CD4-positive, alpha-beta T cell treated with Interleukin-4 for 1 hour (primary cell): ENCODE measurements at places on chromosomes 4 and X.

DNA sequence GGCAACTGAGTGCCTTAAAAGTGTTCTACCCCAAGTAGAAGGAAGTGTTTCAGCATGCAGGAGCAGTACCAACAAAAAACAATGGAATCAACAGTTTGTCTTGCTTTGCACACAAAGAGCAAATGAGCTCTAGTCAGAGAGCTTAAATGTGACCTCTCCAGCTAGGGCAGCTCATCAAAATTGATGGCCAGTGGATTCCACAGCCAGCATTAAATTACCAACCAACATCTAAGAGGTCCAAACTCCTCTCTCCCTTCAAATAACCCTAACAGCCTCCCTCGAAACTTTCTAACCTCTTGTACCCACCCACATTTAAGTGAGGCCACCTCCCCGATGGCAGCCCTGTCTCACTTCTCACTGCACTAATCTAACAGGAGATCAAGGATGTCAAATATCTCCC, 219.9 kb downstream of the CHIC2 start:
- DNase-seq = no peak

DNA sequence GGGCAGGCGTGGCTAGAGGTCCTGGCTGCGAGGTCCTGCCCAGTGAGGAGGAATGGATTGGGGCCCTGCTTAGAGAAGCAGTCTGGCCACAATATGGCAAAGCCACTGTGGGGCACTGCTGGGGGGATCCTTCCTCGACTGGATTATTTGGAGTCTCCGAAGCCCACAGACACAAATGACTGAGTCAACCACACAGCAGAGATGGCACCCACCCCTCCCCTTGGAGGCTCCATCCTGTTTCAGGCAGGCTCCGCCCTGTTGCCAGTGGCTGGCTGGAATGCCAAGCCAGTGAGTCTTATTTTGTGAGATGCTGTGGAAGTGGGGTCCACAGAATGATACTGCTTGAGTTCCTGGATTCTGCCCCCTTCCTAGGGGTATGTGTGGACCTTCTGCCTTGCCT, 363.9 kb downstream of the PPP1R2C start:
- no peak for DNase-seq

DNA sequence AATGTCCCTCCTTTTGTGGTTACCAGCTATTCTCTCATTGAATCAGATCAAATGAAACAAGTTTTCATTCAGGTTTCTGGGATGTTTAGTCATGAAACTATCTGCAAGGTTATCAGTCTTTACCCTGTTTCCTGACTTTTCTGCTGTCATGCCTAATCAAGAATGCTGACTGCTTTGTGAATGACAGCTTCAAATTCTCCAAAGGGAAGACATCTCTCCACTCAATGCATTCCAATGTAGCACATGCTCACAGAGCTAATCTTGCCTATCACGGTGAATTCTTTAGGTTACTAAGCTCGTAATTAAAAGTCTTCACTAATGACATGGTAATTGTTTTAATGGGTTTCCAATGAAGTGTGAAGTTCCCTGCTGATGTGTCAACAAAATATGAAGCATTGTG, 1068.5 kb downstream of the PCDH7 start:
- no peak for DNase-seq

DNA sequence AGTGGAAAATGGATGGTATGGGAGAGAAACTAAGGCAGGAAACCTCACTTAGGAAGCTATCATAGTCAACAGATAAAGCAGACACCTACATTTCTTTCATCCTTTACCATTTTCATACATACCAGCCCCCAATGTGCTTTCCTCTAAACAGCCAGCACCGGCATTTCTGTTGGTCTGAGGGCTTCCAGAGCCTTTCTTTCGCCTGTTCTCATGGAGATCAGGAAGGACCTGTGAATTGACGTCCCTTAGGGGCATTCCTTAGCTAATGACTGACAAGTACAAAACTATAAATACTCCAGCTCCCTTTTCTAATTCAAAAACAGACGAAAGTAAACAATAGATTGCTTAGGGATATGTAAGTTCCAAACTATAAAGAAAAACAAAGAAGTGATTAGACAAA, 215.5 kb upstream of the CNKSR2 start:
- no peak for DNase-seq

DNA sequence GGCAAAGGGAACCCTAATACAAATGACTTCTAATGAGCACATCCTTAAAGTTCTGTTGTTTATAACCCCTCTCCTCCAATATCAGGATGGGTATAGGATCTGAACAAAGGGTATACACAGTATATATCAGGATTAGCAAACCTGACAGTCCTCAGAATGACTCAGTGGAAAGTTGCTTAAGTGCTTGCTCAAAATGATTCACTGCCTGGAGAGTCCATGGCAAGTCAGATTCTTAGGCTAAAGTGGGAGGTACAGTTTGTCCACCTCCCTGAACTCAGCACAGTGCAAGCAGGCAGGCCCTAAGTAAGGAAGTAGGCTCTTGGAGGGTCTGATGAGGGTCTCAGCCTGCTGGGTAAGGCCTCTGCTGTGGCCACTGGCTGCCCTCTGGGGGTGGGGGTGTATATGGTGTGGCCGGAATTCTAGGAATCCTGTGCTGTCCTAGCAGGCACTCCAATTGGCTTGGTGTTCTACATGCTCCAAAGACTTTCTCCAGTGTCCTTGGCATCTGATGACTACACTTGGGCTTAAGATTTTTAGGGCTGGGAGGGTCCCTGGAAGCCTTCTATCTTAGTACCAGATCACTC, 54.3 kb downstream of the CHRDL1 start:
- no peak for DNase-seq

DNA sequence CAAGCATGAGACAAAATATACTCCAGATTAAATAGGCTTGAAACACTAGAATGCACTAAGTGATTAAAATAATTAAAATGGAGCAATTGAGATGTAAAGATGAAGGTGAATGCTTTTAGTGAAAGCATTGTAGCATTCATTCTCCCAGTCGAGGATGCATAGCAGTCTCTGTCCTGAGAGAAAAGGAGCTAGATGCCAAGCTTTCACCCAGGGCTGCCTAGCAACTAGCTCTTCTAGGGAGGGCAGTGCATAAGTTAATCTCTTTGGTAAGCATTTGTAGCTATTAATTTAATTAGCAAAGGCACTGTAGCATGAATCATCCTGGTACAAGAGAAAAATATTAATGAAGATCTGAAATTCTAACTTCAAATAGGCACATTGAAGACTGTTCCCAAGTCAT, 1014.8 kb downstream of the C4orf33 start:
- DNase-seq = no peak

DNA sequence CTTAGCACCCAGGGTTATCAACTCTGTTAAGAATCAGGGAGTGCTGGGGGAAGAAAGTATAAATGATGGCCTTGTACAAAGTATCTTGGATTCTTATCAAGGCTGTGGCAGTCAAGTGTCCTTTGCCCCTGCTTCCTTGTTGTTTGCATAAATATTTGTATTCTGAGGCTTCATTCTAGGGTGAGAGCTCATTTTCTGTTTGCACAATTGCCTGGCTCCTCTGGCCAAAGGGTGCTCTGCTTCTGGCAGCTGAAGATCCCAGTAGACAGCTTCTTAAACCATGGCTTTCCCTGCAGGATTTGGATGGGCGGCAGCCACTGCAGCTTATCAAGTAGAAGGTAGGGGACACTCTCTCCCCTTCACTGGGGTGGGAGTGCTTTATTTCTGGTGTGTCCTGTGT, at the start of gene GBA3:
Gene GBA3, plus strand, starts transcription at position 202 of the 400 bp plus-strand sequence.
- no peak for DNase-seq

DNA sequence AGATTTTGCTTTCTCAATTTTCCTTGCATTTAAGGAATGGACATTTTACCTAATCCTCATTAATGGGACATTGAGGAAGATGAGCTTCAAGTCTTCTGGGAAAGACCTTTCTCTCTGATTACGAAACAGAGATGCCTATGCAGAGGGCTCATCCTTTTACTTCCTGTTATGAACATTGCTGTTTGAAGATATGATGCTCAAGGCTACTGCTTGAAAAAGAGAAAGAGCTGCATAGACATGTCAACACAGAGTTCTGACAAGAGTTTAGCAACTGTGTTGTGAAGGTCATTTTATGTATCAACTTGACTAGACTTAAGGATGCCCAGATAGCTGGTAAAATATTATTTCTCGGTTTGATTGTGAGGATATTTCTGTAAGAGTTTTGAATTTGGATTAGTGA, 13.8 kb upstream of the GNPDA2 start:
- DNase-seq = no peak

- no peak for DNase-seq
Measured at GRCh38 chrX:73876911-73877310, 313.9 kb downstream of the CHIC1 start.

GRCh38 chr4:84032372-84032771, 466.7 kb downstream of the NKX6-1 start:
- DNase-seq = no peak

DNA sequence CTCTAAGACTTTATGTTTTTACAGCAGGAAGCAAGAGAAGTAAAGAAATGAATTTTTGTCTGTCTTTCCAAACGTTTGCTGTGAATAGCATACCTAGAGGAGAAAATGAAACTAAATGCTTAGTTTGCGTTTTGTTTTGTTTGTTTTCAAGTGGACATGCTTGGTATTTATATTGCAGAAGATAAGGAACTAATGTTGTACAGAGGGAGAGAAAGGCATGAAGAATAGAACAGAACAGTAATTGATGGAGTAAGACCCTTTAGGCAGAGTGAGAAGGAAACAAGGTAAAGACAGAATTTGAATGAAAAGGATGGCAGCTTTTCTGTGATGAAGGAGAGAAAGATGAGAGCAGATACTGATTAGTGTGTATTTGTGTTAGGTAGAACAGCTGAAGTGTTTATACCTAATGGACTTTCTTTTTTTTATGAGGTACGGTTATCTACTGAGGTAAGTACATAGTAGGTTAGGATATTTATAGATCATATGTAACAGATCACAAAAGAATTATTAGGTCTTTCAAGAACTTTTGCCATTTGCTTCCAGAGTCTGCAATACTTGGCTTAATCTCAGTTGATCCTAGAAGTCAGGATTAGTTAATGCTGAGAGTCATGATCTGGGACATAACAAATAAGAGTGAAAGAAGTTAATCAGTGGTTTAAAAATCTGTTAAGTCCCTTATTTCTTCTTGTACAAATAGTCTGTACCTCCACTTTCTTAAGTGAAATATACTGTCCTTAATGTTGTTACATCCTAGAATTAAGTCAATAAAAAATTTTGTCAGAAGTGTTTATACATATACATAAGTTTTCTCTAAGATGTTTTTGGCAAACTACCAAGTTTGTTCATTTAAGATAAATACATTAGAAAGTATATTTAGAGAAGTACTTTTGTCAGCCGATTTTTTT, 36.8 kb downstream of the FABP2 start:
- peak; percentile 27 for DNase-seq

- DNase-seq = no peak
Measured at GRCh38 chr4:181140037-181140603, 1103.1 kb upstream of the TENM3 start.

- peak; percentile 26 for DNase-seq
Measured at GRCh38 chrX:47217121-47217851, 1.2 kb upstream of the CDK16 start.

DNA sequence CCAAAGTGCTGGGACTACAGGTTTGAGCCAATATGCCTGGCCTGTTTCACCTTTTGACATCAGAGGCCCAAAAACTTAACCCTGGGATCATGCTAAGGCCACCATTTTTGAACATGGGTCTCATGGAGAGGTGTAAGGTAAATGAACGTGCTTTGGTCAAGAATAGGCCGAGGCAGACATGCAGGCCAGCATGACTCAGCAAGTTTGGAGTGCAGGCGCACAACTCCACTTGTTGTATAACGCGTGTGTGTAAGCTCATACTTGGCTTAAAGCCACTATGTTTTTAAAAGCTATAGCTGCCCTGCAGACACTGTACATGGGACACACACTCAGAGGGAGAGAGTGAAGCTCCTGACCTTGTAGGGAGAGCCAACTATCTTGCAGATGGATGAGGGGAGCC, 43.8 kb upstream of the HPSE start:
- DNase-seq = peak; percentile 31

- DNase-seq = no peak
Measured at GRCh38 chrX:52359614-52360232, 9.1 kb upstream of the XAGE2 start.

- no peak for DNase-seq
Measured at GRCh38 chr4:33998291-33998690, 2246.0 kb downstream of the ARAP2 start.

DNA sequence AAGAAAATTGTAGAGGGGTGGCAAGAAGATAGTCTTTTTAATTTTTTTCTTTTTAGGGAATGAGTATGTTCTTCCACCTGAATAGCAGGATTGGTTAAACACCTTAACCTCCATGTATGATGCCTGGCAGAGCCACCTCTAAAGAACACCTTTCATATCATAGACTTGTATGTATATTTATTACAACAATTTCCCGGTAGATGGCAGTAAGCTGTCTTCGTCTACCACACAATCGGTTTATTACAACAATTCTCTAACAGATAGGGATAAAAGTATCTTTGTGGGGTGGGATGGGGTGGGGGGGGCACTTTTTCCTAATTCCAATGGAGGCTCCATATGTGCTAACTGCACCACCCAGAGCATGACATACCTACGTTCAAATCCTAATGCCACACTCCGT, 255.5 kb downstream of the LDB2 start:
- DNase-seq = no peak

GRCh38 chr4:8167815-8168214, 9.2 kb upstream of the ABLIM2 start:
- DNase-seq = peak; percentile 52

- DNase-seq = no peak
Measured at GRCh38 chr4:1772853-1773538, 20.1 kb upstream of the FGFR3 start.

DNA sequence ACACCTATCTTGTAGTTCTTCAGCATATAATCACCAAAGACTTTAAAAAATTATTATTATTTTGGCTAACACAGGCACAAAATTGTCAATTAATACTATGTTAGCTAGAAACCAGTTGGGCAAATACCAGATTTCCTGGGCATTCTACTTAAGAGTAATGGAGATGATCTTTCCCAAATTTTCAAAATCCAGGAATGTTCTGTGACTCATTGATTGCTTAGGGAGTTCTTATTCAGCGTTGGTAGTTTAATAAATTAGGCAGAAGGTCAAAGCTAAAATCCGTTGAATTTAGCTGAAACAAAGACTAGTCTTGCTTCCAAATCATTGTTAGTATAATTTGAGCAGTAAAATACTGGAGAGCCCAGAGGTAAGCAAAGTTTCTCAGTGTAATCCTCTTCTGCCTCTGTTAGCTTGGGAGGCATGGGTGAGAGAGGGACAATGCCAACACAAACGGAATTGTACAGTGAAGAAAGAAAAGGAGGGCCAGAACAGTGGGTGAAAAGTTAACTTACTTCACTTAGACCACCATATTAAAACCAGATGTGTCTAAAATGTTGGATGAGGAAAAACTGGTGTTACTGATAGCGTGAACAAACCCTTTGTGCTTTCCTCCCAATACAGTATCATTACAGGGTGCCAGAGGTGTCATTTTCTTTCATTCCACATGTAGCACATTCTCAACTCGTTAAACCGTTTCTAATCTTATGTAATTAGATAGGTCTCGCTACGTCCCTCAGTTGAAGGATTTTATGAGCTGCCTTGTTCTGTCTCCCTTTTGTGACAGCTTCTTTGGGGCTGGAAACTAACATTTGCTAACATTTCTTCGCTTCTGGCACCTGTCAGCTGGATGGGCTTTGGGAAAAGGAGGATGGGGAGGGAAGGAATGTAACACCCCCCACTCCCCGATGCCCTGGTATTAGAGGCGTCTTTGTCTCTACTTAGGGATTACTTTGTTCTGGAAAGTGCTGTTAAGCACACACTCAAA, 87.4 kb upstream of the CITED1 start:
- no peak for DNase-seq
